Epithelial cell of umbilical artery (primary cell): ENCODE measurements at places on chromosomes 7 and 10. TPM values are rescaled to one million over a fixed set of nuclear protein-coding genes. Genes with fewer than 3 reads are reported as not detected.

CHN2 gene
- under 0.01 TPM in 1 of 2 replicates, not detected in the other for total RNA-seq

SH2B2 gene
- 1.4 and 2.3 TPM in 2 replicates for total RNA-seq

NPSR1 gene
- not detected in 2 replicates for total RNA-seq

LBX1 gene
- not detected in 2 replicates for total RNA-seq

TRIL gene
- total RNA-seq, result 0.30 and 0.32 TPM in 2 replicates

MRPS17 gene
- 23.7 and 33.3 TPM in 2 replicates for total RNA-seq

CXCL12 gene
- total RNA-seq, result under 0.01 and 0.46 TPM in 2 replicates

CTNNA3 gene
- not detected in 2 replicates for total RNA-seq

OR2A7 gene
- total RNA-seq, result 0.46 TPM in 1 of 2 replicates, not detected in the other

MAT1A gene
- not detected in 2 replicates for total RNA-seq

SLC35G1 gene
- total RNA-seq, result 2.3 and 4.2 TPM in 2 replicates

MGMT gene
- total RNA-seq, result 8.8 and 12.5 TPM in 2 replicates

MMD2 gene
- total RNA-seq, result not detected in 2 replicates

LRMDA gene
- total RNA-seq, result 0.46 and 3.9 TPM in 2 replicates

TWIST1 gene
- not detected in 2 replicates for total RNA-seq

EGR2 gene
- total RNA-seq, result 0.32 TPM in 1 of 2 replicates, not detected in the other

NRG3 gene
- 1.4 and 5.5 TPM in 2 replicates for total RNA-seq

TET1 gene
- 0.32 and 0.46 TPM in 2 replicates for total RNA-seq

PTPRN2 gene
- total RNA-seq, result 0.32 and 0.61 TPM in 2 replicates

SUGCT gene
- 1.2 and 2.3 TPM in 2 replicates for total RNA-seq

ZNF716 gene
- total RNA-seq, result not detected in 2 replicates

COL13A1 gene
- total RNA-seq, result 15.6 and 37.2 TPM in 2 replicates

GIMAP6 gene
- total RNA-seq, result 115 and 116 TPM in 2 replicates

RALA gene
- total RNA-seq, result 96.5 and 113 TPM in 2 replicates

TUBAL3 gene
- total RNA-seq, result under 0.01 and 0.15 TPM in 2 replicates

SPDYE3 gene
- not detected in 2 replicates for total RNA-seq

WEE2 gene
- not detected in 2 replicates for total RNA-seq

PIK3CG gene
- total RNA-seq, result 2.9 and 6.7 TPM in 2 replicates

H2BK1 gene
- not detected in 2 replicates for total RNA-seq

NANOS1 gene
- total RNA-seq, result 0.61 and 2.3 TPM in 2 replicates

NYAP1 gene
- total RNA-seq, result 0.65 and 2.6 TPM in 2 replicates

TMEM196 gene
- total RNA-seq, result not detected in 2 replicates

MYH16 gene
- 0.30 and 0.97 TPM in 2 replicates for total RNA-seq
